ENCODE measurements at places on chromosomes 1 and 21.

GRCh38 chr1:228013935-228014930, 7.4 kb downstream of the WNT3A start:
- no peak for DNase-seq

DNA sequence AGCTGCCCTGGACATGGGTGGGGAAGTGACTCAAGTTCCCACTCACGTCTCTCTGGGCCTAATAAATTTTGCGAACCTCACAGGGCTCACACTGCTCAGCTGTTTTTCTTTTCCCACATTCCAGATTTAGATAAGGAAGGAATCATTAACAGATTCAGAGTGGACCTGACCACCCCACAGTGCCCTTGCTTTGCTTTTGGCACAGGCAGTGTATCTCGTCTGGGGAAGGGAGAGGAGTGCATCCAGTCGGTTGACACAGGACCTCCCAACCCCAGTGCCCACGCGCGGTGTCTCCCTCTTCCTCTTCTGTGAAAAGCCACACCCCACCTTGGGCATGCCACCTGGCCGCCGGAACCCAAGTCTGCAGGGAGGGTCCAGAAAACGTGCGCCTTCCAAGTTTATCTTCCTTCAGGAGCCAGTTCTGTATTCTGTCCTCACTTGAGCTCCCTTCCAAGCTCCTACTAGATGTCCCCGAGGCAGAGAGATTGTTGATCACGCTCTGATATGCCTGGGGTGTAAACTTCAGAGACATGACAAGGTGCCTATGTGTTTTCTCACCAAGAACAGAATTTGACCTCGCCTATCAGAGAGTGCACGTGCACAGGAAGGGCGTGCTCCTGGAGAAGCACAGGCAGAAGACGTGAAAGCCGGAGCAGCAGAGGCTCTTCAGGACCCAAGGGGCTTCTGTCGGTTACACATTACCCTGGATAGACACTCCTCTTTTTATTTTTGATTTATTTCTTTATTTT, 9.5 kb upstream of the SLC2A5 start:
- DNase-seq = no peak

GRCh38 chr1:110098222-110099026, 13.8 kb upstream of the UBL4B start:
- no peak for DNase-seq

GRCh38 chr21:38590449-38591217, 92.4 kb upstream of the ERG start:
- no peak for DNase-seq

DNA sequence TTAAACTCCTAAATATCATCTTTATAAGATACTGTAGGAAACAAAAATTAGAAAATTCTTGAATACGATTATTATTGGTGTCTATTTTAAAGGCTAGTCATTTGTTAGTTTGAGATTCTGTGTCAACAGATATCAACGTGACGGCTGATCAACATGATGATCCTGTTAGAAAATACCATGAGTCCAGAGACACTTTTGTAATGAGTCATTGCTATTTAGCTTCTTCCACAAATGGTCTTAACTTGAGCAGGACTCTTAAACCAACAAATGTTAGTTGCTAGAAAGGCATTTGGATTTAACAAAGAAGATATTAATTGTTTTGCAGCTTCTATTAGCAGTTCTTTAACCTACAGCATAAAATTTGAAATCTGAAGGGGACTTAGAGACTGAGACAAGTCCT, 131.2 kb downstream of the TGFB2 start:
- DNase-seq = no peak

DNA sequence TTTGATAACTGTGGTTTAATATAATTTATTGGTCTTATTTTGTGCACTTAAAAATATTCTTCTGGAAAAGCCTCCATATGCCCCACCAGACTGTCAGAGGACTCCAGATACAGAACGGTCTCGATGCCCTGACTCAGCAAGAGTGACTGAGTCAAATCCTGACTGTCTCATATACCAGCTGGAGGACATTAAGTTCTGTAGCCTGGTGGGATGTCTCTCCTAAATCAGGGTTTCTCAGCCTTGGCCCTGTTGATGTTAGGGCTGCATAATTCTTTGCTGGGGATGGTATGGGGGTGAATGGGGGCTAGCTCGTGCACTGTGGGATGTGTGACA, 67.7 kb upstream of the TLR5 start:
- DNase-seq = no peak

DNA sequence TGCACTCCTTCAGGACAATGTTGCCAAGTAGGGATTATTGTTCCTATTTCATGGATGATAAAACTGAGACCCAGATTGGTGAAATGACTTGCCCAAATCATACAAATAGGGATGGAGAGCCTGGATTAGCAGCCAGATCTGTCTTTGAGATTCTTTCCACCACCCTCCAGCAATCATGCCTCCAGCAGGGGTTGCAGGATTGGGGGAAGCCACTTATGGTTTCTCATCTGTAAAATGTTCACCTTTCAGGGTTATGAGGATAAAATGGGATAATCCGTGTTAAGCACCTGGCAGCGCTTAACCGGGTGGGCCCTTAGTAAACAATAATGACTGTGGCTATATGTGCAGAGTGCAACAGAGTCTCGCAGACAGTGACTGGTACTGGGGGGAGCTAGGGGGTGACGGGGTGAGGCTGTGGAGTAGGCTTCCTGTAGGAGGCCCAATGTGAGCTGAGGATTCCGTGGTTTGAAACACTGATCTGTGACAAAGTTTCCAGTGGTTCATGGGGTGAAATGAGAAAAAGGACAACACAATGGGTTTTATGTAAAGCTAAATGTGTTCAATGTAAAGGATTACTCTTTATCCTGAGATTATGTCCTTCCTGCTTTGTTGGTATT, 33.7 kb upstream of the FOXO6 start:
- DNase-seq = no peak

DNA sequence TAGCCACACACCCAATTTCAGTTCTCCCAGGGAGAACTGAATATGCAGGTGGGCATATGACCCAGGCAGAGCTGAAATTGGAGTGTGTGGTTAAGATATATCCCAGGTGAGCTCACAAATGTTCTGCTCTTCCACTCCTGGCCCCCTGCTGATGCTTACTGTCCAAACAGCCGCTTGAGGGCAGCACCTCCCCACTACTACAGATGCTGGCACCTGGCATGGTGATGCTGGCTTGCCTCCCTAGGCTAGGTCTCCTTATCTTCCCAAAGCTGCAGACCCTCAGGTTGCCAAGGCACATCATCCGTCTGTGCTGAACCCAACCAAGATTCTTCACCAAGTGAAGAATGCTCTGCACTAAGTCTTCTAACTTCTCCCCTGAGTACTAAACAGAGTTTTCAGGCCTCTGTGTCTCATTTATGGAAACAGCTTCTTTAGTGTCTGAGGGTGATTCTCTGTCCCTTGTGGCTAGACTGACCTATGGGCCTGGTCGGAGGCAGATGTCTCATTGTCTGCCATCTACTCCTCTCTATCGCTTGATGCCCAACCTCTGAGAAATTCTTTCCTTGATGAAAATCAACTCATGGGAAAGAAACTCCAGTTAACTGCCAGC, 27.2 kb downstream of the XCL1 start:
- DNase-seq = peak; percentile 69

GRCh38 chr21:18636897-18637296, 233.3 kb upstream of the TMPRSS15 start:
- no peak for DNase-seq

DNA sequence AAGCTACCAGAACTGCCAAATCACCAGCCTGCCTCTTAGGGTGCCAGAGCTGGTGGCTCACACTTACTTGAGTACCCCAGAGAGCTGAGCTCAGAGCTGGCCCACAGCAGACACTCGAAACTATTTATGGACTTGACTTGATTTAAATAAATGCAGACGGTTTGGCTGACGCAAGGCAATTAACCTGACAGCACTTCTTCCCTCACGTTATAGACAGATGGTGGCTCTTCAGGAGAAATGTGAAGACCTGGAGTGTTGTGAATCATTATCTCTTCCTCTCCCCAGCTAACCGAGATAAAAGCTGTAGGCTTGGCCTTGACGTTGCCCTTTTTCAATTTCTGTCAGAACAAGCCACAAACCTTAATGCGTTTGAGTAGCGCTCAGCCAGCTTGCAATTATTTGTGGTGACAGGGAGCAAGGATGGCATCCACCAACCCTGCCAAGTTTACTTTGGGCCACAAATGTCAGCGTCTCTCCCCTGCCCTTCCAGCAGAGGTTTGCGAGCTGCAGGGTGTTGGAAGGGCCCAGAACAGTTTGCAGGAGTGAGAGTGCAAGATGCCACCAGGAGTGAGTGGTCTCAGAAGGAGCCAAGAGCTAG, 34.0 kb upstream of the BCAR3 start:
- DNase-seq = no peak

DNA sequence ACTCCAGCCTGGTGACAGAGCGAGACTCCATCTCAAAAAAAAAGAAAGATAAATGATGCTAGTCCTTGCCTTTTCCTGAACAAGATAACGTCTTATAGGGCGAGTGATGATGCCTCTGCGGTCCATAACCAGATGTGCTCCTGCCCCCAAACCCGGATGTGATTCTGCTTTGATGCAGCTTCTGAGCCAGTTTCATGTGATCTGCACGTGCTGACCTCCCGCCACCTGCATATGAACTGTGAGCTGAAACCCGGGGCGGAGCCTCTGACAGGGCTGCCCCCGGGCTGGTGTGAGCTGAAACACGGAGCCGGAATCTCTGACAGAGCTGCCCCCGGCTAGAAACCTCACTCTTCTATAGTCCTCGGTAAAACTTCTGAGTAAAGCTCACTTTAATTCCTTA, 1.3 kb downstream of the KRTAP12-4 start:
- DNase-seq = no peak

DNA sequence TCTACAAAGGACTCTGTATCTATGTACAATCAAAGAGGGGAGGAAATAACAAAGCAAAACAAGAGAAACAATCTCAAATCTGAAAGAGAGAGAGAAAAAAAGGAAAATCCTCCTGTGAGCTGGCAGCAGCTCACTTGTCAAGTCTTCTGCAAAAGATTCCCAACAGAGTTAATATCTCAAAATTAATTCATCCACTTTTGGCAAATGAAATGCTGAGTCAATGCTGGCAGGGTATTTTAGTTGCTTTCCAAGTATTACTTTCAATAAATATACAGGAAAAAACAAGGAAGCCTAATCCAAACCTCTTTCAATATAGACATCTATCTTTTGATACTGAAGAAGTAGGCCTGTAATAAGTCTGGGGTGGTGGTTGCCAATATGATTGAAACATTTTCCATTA, 613.9 kb upstream of the NEGR1 start:
- no peak for DNase-seq

DNA sequence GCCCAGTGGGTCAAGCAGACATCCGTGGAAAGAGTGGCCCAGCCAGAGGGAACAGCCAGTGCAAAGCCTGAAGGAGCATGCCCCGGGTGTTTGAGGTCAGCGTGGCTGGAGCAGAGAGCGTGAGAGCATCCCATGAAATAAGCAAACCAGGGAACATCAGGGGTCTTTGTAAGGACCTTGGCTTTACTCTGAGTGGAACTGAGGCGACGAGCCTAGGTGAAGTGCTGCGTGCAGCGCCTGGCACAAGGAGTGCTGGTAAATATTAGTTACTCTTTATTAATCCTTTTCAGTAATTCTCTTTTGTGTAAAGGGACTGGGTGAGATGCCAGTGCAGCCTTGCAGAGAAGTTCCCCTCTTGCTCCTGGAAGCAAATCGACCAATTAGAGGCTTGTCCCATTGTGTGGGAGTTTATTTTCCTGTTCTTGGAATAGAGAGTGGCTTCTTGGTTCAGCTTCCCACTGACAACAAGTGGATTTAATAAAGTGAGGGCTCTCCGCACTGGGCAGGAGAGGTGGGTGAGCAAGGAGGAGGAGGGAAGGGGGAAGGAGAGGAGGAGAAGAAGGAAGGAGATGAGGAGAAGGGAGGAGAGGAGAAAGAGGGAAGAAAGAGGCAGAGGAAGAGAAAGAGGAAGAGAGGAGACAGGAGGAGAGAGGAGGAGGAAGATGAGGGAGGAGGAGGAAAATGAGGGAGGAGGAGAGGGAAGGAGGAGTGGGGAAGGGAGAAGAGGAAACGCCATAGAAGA, 37.6 kb upstream of the DISP3 start:
- DNase-seq = no peak

DNA sequence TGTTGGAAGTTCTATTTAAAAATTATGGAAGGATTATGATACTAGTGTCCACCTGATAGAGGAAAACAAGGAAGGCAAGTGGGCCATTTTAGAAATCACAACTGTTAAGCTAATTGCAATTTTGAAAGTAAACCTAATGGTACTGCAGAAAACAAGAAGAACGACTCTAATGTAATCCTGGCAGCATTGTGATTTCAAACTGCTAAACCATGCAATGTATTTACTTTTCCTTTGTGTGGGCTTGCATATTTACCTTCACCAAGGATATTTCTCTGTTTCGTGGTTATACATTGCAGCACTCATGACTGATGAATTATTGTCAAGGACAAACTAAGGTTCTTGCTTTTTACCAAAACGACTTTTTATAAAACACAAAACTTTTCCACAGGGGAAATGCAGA, 88.1 kb downstream of the TM2D1 start:
- DNase-seq = no peak

GRCh38 chr1:155202731-155203515, 4.8 kb downstream of the THBS3 start:
- no peak for DNase-seq

DNA sequence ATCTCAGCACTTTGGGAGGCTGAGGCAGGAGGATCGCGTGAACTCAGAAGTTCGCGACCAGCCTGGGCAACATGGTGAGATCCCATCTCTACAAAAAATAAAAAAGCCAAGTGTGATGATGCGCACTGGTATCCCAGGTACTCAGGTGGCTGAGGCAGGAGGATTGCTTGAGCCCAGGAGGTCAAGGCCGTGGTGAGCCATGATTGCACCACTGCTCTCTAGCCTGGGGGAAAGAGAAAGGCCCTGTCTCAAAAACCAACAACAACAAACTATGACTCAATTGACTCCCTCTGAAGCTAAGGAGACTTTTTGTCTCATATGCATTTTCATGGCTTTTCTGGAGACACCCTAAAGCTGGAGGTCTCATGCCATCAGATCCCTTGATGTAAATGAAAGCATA, 118.8 kb downstream of the CCDC185 start:
- no peak for DNase-seq

GRCh38 chr1:7633506-7634245, 137.4 kb upstream of the VAMP3 start:
- DNase-seq = no peak

DNA sequence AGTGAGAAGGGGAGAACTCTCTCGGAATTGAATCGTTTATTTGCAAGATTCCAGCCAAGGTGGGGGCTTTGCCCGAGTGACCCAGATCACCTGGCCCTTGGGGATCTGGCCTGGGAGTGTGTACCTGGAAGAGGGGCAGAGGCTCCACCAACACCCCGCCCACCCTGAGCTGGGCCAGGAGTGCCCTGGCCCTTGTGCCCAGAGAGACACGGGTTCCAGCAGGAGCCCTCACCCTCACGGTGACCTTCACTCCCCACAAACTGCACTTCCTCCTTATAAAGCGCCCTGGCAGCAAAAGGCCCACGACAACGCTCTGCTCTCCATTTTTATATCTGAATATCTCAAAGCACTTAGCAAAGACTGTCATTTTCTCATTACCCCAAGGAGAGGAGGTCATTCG, 16.6 kb downstream of the CASZ1 start:
- no peak for DNase-seq

Measured in substantia nigra (tissue), 51 donors.